ENCODE measurements at places on chromosomes 5 and 9.

GRCh38 chr5:170434966-170435605 lies 45.9 kb upstream of the KCNMB1 start:
- DNase-seq: peak; percentile 10

DNA sequence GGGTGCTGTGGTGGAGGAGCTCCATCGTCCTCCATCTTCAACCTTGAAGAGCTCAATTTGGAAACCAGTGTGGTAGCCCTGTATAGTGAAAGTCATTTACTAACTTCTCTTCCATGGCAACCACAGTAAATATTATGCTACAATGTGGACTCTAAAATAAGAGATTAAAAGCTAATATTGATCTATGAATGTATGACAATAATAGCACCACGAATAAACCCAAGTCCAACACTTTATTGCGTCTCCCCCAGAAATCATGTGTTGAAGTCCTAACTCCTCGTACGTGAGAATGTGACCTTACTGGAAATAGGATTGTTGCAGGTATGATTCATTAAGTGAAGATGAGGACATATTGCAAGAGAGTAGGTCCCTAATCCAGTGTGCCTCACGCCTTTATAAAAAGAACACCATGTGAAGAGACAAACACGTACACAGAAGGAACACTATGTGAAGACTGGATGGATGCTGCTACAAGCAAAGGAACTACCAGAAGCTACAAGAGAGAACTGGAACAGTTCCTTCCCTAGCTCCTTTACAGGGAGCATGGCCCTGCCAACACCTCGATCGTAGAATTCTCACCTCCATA lies 276.2 kb downstream of the PDE4D start:
- DNase-seq: no peak

GRCh38 chr9:4986296-4986695 lies 1.2 kb downstream of the JAK2 start:
- no peak for DNase-seq

GRCh38 chr9:113620377-113621161 lies 157.0 kb downstream of the RGS3 start:
- peak; percentile 35 for DNase-seq

DNA sequence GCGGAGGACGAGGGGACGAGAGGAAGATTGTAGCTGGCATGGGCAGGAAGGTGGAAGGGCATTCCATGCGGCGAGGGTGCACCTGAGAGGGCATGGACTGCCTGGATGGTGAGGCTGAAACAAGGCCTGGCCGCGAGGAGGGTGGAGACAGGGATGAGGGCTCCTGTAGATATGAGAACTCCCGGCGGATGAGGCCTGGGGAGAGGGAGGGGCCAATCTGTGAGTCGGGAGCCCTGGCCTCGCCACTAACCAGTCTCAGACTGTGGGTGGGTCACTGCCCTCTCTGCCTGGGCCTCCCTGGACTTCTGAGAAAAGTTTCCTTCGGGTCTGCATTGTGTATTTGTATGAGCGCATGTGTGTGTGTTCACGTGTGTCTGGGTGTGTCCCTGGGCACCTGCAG lies 55.4 kb downstream of the LMX1B start:
- no peak for DNase-seq

- DNase-seq: no peak
Observed at GRCh38 chr9:2072752-2073405, 57.7 kb downstream of the SMARCA2 start.

GRCh38 chr9:114472765-114473446 lies 32.4 kb downstream of the WHRN start:
- DNase-seq: no peak

- no peak for DNase-seq
Observed at GRCh38 chr5:117701062-117701461, 1126.4 kb upstream of the SEMA6A start.

GRCh38 chr9:128886211-128886891 lies 4.4 kb downstream of the LRRC8A start:
- DNase-seq: no peak

Data from NCI-H1092 (cell line).